Lower lobe of right lung (tissue), 2 donors: ENCODE measurements at places on chromosomes 3 and 15.

DNA sequence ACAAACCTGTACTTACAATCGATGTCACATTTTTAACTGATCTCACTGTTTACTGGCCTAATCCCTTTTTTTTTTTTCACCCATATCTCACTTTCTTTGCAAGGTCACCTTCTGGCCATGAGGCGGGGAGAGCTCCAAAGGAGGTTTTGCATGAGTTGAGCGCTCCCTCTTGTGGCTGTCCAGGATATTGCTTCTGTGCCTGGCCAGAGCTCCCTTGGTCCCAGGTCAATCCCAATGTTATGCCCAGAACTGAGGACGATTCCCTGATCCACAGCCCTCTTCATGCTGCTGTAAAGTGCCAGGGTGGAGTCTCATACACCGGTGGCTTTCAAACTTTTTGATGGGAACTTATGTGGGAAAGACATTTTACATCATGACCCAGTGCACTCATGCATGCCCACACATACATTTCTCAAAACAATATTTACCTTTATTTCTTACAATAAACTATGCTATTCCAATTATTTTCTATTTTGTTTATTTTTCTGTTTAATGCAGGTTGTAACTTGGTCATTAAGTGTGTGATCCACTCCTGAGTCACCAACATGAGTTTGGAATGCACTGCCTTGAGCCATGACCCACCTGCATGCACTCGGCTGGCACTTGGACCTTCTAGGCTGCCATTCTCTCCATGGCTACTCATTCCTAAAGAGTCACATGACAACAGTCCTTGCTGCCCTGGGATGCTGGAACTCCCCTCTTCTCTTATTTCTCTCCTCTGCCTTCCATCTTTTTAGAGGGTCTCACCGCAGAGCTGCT lies 9.6 kb upstream of the SST start:
- peak; percentile 74 for DNase-seq

DNA sequence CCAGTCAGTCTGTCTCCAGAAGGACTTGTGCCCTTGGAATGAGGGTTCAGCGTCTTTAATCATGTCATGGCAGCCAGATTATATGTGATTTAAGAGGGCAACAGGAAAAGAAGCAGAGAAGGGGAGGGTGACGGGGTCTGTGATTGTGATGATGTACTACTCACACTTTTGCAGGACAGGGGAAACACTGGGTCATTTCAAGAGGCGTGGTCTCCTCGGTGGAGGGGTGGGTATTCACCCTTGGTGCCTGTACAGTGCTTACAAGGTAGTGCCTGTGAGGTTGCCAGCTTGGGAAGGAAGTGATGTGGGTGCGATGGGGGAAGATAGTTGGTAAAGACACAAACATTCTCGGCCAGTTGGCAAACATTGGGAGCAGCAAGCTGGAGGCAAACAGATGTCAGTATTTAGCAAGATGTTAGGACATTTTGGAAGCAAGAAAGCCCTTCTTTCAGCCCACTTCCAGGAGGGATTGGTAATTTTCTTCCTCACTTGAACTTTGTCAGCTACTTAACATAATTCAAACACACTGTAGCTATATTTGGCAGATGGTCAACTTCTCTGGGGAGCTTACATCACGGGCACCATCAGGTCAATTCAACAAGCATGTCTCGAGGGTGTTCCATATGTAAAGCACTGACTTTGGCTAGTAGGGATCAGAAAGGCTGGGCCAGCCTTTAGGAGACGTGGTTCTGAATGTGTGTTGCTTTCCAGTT lies 71.4 kb upstream of the ROPN1 start:
- DNase-seq, result no peak

DNA sequence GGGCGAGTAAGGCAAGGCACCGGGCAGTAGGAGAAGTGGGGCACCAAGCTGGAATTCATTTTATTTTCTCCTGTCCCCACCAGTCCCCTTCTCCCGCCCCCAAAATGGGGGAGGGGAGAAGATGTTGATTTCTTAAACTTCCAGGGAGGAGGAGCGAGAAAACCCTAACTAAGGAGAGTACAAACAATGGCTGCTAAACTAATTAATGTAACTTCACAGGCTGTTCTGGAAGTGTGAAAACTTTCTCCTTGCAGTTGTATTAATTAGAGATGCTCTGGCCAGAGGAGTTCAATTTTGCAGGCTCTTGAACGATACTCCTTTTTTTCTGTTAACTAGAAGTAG lies 11.5 kb downstream of the ZIC4 start:
- no peak for DNase-seq

DNA sequence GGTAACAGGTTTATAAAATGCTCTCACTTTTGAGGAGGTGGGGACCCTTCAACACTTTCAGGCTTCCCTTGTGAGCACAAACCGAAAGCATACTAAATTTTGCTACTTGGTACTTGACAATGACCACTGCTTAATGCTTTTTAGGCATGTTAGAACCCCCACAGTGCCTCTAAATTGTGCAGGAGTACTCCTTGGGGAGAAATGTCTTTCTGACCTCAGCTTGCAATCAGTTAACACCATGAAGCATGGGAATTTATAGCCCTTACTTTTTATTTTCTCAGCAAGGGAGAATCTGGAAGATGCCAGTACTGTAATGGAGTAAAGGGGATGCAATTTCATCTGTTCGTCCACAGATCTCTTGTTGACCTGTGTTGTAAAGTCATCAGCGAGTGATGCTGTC lies 308.9 kb upstream of the TBC1D5 start:
- no peak for DNase-seq

GRCh38 chr3:179868715-179869114 lies 168.0 kb downstream of the PEX5L start:
- DNase-seq, result no peak

DNA sequence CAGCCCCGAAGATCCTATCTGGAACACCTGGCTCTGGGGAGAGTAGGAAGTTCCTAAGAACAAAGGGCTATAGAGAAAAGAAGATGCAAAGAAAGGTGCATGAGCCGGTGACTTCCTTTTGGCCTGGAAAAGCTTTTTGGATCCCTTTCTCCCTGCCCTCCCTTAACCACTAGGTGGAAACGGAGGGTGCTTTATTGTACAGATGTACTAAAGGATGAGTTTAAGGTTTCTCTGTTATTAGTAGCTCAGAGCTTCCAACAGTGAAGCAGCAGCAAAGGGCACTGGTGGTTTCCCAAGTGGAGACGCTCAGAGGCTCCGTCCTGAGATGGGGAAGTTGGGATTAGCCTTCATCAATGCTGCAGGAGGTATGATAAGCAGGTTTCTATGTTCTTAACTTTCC lies 5.9 kb upstream of the ADGRG7 start:
- DNase-seq, result no peak

DNA sequence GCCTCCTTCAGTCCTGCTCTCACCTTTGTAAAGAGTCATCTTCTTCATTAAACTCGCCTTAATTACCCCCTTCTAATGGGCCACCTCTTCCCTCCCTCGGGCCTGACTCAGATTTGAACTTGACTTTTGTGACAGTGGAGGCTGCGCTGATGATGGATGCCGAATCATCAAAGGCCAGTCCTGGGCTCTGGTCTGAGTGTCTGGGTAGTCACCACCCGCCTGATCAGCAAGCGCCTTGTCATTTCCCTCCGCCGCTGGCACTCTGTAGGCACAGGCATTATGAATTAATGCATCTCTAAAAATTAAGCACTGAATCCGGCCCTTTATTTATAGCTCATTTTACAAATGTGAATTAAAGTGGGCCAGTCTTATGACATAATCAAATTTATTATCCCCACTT lies 116.7 kb upstream of the PROK2 start:
- DNase-seq, result no peak

- DNase-seq, result no peak
These were observed 781.8 kb downstream of the ROBO1 start for GRCh38 chr3:78985981-78986380.

GRCh38 chr3:110758208-110758607 lies 313.4 kb upstream of the NECTIN3 start:
- DNase-seq, result no peak

DNA sequence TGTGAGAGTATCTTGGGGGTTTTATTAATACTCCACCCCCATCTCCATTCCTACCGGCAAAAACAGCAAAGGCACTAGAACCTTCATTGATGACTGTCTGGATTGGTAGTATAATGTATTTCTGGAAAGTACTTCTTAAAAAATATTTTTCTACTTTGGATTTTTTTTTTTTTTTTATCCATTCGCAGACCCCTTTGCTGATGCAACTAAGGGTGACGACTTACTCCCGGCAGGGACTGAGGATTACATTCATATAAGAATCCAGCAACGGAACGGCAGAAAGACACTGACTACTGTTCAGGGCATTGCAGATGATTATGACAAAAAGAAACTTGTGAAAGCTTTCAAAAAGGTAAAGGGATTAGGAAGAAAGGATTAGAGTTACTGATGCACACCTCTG lies 1.2 kb downstream of the EIF1B start:
- no peak for DNase-seq

DNA sequence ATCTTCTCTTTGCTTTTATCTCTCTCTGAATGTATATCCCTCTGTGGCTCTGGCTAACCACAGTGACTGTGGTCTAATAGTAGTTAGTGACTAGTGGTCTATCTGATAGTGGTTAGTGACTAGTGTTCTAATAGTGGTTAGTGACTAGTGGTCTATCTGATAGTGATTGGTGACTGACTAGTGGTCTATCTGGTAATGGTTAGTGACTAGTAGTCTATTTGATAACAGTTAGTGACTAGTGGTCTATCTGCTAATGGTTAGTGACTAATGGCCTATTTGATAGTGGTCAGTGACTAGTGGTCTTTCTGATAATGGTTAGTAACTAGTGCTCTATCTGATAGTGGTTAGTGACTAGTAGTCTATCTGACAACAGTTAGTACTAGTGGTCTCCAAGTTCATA lies 110.5 kb downstream of the MDFIC2 start:
- no peak for DNase-seq

DNA sequence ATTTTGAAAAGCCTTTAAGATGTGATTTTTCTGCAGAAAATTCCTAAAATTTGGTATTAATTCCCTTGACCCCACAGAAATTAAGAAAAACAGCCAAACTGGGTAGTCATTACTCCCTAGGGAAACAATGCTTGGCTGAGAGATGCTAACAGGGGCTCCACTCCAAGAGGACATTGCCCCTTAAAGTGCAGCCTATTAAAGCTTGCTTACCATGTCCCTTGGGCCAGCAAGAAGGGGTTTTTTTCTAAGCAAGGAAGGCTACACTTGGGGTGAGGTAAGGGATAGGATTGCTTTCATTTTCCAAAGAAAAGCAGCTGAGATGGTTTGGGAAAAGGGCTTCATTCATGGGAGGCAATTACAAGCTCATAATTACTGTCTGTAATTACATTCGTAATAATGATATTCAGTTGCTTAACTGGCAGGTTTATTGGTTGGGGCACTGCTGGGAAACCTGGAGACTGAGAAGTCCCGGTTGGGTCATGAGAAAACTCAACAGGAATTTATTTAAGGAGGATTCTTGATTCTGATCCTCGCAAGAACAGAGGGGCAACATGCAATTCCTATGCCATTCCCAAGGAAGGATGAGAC lies 247.5 kb downstream of the NR1D2 start:
- DNase-seq, result no peak

- no peak for DNase-seq
These were observed 24.3 kb upstream of the GCNT3 start for GRCh38 chr15:59587085-59587826.

DNA sequence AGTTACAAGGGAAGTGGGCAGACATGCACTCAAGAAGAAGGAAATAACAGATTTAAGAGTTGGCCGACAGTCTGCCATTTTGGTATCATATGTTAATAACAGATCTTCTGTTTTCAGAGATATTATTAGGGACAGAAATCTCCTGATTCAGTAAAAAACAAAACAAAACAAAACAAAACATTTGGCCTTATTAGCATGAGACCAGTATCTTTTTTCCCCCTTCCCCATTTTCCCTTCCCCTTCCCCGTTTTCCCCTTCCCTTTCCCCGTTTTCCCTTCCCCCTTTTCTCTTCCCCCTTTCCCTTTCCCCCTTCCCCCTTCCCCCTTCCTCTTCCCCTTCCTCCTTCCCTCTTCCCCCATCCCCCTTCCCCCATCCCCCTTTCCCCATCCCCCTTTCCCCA lies 39.4 kb downstream of the BBS4 start:
- DNase-seq, result no peak

DNA sequence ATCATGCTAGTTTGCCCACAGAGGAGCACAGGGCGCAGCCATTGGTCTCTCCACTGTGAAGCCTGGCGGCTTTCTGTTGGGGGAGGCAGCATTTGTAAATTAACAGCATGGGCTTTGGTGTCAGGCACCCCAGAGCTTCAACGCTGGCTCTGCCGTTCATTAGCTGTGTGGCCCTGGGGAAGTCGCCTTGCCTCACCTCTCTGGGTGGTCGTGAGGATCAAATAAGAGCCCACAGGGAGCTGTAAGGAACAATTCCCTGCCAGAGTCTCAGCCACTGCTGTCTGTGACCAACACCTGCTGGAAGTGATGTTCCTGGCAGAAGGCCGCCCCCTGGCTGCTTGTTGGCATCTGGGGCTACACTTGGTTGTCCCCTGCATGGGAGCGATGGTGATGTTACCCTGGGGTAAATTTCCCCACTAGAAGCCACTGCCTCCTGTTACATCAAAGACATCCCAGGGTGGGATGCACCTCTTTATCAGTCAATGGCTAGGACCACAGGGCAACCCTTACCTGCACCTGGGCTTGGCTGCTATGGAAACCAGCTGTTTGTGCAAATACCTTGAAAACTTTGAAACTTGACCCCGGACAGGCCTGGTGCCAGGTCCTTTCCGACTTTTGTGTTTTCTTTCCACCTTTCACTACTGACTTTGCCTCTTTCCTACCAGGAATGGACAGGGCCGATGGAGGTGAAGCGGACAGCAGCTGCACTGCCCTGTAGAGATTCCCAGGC lies 36.9 kb downstream of the DNASE1L3 start:
- DNase-seq, result no peak

DNA sequence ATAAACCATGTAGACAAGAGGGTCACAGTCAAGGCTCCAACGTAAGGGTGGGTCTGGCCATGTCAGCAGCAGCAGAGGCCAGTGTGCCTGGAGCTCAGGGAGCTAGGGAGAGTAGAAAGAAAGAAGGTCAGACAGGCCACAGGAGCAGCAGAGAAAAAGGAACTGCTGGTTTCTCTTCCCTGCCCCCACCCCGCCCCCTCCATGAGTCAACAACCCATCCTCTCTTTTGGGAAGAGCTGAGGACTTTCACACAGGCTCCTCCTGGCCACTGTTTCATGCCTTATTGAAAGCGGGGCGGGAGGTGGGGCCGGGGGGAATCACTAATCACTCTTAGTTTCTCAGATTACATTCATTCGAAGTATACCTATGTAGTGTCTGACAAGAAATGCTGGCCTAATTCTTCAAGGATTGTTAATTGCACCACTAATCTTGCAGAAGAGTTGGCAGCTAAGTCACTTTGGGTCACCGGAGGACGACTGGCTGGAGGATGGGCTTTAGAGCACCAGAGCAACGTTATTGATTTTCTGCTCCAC lies 9.1 kb upstream of the SCG3 start:
- no peak for DNase-seq

GRCh38 chr3:194951931-194952582 lies 266.4 kb downstream of the FAM43A start:
- DNase-seq, result no peak

DNA sequence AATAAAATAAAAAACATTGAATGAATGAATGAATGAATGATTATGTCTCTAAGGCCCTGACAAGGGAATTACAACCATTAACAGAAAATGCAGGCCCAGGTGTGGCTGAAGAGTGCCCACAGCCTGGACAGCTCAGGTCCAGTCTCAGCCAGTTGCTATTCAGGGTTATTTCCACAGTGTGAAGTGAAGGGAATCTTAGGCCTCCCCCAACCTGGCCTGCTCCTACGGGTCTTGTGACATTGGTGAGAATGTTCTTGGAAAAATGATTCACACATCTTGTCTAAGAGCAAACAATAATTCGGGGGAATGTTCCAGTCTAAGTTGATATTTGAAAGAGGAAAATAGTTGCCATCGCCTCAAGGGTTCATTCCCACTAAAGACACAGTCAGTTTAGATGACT lies 37.0 kb downstream of the MINDY4B start:
- DNase-seq, result no peak
